Tracheal epithelial cell (primary cell): ENCODE measurements at places on chromosomes 4 and X. TPM values are rescaled to one million over a fixed set of nuclear protein-coding genes. Genes with fewer than 3 reads are reported as not detected.

The LRCH2 gene
- 0.24 TPM in 1 of 2 replicates, not detected in the other for total RNA-seq

The STARD8 gene
- total RNA-seq = under 0.01 and 2.4 TPM in 2 replicates

The KIAA1210 gene
- total RNA-seq = not detected in 2 replicates

The SOWAHD gene
- total RNA-seq = 0.24 and 0.43 TPM in 2 replicates

The GAGE13 gene
- not detected in 2 replicates for total RNA-seq

The S100G gene
- total RNA-seq = not detected in 2 replicates

The RHOXF1 gene
- not detected in 2 replicates for total RNA-seq

The ZRSR2 gene
- 0.64 and 0.72 TPM in 2 replicates for total RNA-seq

The TAF7L gene
- 0.21 and 0.24 TPM in 2 replicates for total RNA-seq

The TKTL1 gene
- not detected in 2 replicates for total RNA-seq

The DSPP gene
- not detected in 2 replicates for total RNA-seq

The KCTD8 gene
- total RNA-seq = not detected in 2 replicates

The HPF1 gene
- 10.6 and 15.3 TPM in 2 replicates for total RNA-seq

The CXorf49 gene
- 0.24 TPM in 1 of 2 replicates, not detected in the other for total RNA-seq

The VEGFD gene
- 0.85 TPM in 1 of 2 replicates, not detected in the other for total RNA-seq

The GPC3 gene
- total RNA-seq = under 0.01 TPM in 2 replicates

The ARAF gene
- 11.3 and 12.0 TPM in 2 replicates for total RNA-seq

The CTAG2 gene
- total RNA-seq = not detected in 2 replicates

The CYLC1 gene
- total RNA-seq = not detected in 2 replicates

The POLN gene
- total RNA-seq = 0.85 and 2.4 TPM in 2 replicates

The ATP10D gene
- total RNA-seq = 20.0 and 37.1 TPM in 2 replicates

The HS6ST2 gene
- 5.8 and 16.4 TPM in 2 replicates for total RNA-seq

The PDLIM3 gene
- total RNA-seq = 0.64 and 4.3 TPM in 2 replicates

The ITM2A gene
- total RNA-seq = 1.1 and 4.6 TPM in 2 replicates
